ENCODE measurements at places on chromosomes 12 and 14. TPM values are rescaled to one million over a fixed set of nuclear protein-coding genes. Genes with fewer than 3 reads are reported as not detected.

GRCh38 chr12:126055521-126055920, 990.3 kb downstream of the AACS start:
- no peak for DNase-seq

DNA sequence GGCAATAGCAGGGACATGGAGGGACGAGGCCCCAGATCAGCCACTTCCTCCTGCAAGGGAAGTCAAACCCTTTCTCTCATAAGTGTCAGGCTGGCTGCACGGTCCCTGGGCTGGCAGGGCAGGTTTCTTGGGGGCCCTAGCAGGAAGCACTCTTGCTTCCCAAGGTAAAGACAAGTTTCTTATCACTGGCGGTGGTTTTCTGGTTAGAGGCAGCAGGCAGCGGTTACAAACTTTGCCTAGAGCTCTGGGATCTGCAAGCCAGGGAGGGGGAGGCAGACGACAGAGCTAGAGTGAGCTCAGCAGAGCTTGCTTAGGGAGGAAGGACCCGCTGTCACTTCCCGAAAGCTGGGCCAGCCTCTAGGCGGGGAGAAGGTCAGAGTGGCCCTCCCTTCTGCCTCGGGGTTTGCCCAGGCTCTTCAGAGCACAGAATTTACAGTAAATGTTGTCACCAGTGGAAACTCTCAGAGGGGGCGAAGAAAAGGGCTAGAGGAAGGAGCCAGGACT, 20.4 kb downstream of the BATF start:
- no peak for DNase-seq

DNA sequence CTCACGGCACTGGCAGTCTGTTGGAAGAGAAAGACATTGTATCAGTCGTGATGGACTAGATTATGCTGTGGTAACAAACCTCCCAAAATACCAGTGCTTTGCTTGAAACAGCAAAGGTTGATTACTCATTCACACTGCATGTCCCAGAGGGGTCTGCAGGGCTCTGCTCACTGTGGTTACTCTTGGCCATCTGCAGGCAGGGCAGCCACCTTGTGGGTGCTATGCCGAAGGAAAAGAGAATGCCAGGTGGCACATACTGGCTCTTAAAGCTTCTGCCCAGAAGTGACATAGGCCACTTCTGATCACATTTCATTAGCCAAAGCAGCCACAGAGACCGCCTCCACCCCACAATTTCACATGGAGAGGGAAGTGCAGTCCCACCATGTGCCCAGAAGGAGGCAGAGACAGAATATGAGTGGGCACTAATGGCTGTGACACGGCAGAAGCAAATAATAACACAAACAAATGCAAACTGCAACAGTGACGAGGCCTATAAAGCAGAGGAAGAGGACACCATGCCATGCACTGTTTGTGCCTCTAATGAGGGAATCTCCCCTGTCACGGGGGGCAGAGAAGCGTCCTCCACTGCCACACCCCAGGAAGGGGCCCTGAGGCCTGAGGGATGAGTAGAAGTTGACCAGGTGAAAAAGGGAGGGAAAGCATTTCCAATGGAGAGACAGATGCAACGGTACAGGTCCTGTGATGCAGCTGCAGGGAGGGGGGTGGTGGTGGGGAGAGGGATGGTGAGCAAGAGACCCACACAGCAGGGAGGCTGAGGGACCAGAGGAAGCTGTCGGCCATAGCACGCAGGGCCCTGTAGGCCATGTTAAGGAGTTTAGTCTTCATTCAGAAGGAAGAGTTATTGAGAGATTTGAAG, 51.7 kb upstream of the KICS2 start:
- DNase-seq = no peak

Gene TOMM20L
- total RNA-seq = not detected

DNA sequence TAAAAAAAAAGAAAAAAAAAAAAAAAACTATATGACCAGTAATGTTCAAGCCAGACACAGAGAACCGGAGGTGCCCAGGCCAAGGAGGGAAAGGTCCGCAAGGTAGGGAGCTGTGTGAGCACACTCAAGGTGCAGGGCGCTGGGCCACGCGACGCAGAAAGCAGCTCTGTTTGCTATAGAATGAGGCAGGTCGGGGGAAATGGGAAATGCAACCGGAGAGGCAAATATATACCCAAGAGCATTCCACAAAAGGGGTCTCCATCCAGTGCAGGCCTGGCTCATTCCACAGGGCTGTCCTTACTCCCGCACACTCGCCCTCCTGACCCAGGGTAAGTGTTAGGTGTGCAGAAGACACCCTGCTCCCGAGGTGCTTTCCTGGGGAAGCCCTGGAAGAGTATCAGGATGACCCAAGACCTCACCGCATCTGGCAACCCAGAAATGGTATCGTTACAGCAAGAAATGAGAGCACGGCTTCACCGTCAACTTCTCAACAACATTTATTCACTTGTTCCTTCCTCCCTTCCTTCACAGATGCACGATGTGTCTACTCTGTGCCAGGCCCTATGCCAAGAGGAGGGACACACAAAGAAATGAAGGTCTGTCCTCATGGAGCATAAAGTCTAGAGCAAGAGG, 86.4 kb downstream of the BCL11B start:
- no peak for DNase-seq

GRCh38 chr12:29207120-29207519, 58.0 kb downstream of the FAR2 start:
- no peak for DNase-seq

DNA sequence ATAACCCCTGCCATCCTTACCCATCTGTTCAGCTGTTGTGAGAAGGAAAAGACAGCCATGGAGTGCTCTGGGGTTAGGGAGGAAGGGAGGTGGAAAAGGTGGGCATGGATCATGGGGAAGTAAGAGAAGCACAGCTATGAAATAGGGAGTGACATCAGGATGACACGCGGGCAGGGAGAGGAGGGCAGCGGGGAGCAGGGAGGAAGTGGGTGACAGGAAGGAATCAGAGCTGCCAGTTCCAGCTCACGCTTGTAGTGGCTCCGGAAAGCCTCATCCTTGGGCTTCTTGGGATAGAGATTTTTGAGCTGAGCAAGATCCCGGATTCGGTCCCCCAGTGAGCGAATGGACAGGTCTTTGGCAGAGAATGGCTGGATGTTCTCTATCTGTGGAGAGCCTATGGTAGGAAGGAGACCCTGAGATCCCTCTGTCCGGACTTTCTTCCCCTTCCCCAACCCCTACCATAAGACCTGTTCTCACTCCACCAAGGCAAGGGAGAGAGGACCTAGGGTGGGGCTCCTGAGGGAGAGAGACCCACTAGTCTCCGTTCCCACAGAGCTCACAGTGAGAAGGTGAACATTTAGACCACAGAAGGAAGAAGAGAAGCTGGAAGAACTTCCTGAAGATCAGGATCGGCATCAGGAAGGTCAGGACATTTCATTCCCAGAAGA, 10.3 kb downstream of the NAB2 start:
- DNase-seq = no peak

DNA sequence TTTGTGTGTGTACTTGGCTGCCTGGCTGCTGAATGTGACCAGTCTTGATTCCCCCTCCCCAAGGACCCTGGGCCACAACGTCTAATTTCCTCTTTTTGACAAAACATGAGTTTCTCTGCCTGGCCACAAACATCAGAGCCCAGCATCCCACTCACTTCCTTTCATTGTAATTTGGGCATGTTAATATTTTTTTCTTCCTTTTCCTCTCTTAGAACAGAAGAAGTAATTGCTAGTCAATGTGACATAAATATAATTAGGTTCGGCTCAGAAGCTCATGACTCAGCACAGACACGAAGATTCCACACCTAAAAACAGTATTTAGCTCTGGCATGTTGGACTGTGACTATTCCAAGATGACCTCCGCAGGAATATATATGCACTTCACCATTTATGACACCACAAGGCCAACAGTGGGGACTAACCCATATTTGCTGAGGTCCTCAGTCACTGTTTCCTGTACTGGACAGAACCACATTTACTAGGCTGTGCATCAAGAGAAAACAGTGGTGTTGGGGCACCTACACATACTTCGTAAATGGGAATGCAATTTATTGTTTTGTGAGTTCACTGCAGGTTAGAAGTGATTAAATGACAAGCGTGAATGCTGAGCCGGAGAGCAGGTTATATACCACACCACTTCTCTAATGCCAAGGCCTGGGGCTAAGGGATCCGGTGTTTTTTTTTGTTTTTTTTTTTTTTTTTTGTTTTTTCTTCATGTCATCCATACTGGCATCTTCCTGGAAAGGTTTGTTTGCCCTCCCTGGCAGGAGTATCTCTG, 4.2 kb downstream of the GSG1 start:
- DNase-seq = no peak

DNA sequence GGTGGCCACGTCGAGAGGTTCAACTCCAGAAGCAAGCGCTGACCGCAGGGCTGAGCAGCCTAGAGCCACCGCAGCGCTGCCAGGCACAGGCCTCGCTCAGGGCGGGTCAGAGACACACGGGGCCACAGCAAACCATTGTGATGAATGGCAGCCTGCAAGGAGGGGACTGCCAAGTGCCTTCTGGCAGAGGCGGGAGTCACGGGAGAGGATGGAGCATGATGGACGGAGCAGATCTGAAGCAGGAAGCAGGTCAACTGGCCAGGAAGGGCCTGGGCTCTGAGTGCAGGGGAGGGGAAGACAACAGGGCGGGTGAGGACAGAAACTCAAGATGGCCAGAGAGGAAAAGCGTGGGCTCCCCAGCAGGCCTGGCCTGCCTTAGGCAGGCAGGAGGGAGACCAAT, 49.8 kb downstream of the CDC42BPB start:
- no peak for DNase-seq

Gene GPR68
- 0.57 TPM for total RNA-seq

DNA sequence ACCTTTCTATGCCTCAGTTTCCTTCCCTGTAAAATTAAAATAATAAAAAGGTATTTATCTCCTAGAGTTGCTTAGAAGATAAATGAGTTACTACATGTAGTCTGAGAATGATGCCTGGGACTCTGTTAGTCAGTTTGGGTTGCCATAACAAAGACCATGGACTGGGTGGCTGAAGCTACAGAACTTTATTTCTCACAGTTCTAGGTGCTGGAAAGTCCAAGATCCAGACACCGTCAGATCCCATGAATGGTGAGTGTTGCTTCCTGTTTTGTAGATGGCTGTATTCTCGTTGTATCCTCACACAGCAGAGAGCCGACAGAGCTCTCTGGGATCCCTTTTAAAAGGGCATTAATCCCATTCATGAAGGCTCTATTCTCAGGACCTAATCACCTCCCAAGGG, 64.0 kb upstream of the LTA4H start:
- no peak for DNase-seq

DNA sequence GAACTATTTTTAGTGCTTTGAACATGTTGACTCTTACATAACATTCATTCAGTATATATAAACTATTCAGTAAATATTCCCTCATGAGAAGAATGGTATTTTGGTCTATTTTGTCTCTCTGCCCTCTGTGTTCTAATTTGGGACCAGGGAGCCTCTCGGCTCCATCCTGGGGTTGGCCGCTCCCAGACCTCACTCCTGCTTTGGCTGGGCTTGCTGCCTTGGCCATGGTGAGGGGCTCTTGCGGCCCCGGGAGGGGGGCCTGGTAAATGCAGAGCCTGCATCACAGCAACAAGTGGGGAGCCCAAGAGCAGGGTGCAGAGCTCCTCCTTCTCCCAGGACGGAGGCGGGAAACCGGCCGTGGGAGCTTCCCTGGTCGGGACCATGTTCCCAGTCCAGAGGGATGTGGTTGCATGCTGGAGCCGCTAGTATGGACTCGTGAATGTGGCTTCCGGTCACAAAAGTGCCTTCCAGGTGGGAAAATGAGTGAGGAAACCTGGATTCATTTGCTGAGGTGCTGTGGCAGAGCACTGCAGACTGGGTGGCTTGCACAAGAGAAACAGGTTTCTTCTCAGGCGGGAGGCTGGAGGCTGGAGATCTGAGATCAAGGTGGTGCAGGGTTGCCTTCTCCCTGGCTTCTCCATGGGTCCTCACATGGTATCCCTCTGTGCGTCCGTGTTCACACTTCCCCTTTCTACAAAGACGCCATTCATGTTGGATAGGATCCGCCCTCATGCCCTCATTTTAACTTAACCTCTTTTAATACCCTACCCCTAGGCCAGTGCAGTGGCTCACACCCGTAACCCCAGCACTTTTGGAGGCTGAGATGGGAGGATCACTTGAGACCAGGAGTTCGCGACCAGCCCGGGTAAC, 250.2 kb downstream of the CACNA1C start:
- no peak for DNase-seq

Gene TSPAN19
- total RNA-seq = not detected

- DNase-seq = no peak
Measured at GRCh38 chr12:87120440-87120839, 864.2 kb upstream of the MGAT4C start.

- no peak for DNase-seq
Measured at GRCh38 chr14:105711841-105712460, 185.6 kb downstream of the TMEM121 start.

Gene TRMT5
- 5.7 TPM for total RNA-seq

Gene OLR1
- total RNA-seq = 1.1 TPM

Gene CD163
- total RNA-seq = 73.1 TPM

Gene SOAT2
- total RNA-seq = not detected

DNA sequence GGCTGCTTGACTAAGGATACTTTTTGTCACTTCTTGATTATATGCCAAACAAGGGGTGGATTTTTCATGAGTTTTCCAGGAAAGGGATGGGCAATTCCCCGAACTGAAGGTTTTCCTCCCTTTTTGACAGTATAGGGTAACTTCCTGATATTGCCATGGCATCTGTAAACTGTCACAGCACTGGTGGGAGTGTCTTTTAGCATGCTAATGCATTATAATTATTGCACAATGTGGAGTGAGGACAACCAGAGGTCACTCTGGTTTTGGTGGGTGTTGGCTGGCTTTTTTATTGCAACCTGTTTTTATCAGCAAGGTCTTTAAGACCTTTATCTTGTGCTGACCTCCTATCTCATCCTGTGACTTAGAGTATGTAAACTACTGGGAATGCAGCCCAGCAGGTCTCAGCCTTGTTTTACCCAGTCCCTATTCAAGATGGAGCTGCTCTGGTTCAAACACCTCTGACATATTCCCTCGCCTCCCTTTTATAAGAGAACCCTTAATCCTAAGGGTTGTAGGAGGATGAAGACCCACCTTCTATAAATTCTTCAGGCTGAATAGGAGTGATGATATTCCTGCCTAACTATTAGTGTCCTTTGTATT, 471.2 kb downstream of the ATP23 start:
- DNase-seq = no peak

DNA sequence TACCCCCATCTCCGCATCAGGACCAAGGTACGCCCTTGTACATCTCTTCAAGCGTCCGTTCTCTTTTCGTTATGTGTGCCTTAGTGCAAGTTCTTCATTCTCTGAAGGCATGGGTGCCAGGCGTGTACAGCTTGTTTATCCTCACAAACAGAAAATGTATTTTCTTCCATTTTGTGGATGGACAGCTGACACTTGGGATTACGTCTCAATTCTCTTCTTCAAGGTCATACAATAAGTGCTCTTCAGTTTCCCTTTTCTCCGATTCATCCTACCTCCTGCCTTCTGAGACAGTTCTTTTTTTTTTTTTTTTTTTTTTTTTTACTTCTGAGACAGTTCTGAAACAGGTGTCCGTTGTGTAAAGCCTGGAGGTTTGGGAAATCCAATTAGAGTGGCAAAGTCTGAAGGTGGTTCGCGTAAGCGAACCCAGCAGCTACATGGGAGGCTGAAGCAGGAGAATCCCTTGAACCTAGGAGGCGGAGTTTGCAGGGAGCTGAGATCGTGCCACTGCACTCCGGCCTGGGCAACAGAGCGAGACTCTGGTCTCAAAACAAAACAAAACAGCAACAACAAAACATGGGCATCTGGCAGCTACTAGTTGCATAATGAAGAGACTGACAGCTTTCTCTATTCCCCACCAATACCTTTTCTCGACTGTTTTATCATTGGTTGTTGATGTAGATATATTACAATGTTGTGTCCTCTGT, 734 bp downstream of the COX6A1 start:
- DNase-seq = no peak
